AG04449 (cell line): ENCODE measurements at places on chromosomes 2 and 18.

- no peak for DNase-seq
These were observed 180.8 kb downstream of the SLC8A1 start for GRCh38 chr2:40271094-40271493.

DNA sequence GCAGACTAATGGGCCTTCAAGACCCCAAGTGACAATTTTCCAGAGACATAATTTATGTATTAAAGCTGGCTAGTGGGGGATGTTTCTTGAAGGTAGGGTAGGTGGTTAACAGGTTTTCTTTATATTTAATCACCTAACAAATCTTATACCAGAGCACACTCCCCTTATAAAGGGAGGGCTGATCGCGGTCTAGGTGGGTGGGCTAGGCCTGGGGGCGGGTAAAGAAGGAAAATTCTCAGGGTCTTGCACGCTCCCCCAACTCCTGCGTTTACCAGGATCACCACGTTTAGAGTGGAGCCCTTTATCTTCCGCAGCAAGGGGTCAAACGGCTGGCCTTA, 19.9 kb upstream of the CXXC1 start:
- no peak for DNase-seq

DNA sequence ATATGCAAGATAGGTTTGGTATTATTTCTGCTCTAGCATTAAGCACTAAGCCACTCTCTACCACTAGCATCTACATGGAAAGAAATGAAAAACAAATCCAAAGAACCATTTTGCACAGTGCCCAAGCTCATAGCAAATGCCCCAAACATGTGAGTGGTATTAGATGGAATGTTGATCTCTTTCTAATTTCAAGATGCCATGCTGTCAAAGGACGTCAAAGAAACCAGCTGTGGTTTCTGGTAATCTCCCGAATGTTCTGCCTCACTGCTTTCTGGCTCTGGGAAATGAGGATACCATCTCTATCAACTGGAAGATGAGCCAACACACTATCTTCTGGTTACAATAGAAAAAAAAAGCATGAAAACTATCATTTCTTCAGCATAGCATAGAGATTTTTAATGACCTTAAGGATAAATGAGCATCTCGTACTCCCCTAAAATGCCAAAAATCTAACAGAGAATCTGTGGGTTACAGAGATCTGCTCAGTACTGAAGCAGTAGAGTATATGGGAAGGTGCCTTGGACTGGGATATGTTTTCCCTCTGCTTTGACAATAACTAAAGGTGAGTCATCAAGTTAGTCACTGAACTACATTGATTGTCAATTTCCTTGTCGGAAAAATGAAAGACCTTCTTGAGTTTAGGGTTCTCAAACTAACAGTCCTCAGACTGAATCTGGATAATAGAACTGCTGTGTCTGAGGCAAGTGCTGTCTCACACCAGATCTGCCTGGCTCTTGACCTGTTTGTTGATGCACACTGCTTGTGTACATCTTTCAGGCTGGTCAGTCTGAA, 244.8 kb upstream of the NCKAP5 start:
- DNase-seq, result no peak

GRCh38 chr18:6876641-6877041, 147.1 kb downstream of the ARHGAP28 start:
- no peak for DNase-seq

GRCh38 chr2:207129821-207130220, 35.9 kb downstream of the KLF7 start:
- DNase-seq, result no peak

GRCh38 chr2:72148003-72148836, 558 bp upstream of the CYP26B1 start:
- no peak for DNase-seq

- DNase-seq, result no peak
These were observed 35.8 kb downstream of the METTL4 start for GRCh38 chr18:2535419-2535910.

DNA sequence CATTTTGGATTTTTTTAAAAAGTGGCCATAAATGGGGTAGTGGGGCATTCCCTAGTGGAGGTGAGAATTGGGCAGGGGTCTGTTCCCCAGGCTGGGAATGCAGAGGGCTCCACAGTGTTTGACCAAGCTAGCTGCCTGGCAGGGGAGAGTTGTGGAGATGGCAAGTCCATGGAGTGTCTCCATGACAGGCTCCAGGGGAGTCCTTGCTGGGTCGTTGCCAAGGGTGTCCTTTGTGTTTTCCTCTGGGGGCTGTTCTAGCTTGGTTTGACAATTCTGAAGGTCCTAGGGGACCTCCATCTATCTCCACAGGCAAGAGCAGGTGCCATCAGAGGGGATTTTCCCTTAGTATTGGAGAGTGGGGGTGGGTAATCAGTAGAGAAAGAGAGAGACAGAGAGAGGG, 265.3 kb downstream of the DYSF start:
- no peak for DNase-seq

DNA sequence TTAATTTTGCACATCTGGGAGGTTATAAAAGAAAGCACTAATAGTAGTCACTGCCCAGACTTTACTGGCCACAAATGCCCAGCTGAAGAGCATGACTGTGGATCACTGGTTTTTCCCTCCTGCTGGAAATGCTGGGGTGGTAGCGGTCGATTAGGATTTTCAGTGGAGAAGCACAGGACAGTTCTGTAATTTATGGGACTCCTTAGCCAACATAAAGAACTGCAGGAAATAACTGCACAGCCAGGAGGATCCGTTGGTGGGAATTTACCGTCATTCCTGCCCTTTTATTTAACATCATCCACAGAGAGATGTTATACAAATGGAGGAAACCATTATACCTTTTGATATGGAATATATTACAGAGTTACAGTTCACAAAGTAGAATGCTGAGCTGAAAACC, 61.5 kb downstream of the TNFRSF11A start:
- no peak for DNase-seq

GRCh38 chr18:13007248-13007560, 16.0 kb downstream of the CEP192 start:
- no peak for DNase-seq

GRCh38 chr2:95023222-95023597, 2.3 kb upstream of the MAL start:
- no peak for DNase-seq

- peak; percentile 40 for DNase-seq
These were observed 841.0 kb upstream of the PIK3C3 start for GRCh38 chr18:41113885-41114482.

DNA sequence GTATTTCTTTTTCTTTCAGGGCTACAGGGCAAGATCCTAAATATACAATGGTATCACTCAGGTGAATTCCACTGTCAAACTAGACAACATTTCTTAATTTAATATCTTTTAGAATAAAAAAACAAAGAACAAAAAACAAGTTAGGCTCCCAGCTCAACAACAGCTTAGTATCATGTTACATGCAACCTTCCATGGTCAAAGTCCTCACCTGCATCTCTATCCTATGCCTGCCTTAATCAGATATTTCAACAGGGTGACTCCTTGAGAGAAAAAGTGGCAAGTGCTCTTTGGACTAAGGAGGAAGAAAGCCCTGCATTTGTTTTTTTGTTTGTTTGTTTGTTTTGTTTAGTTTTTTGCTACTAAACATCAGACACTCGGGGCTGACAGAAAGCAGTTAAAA, 50.2 kb downstream of the WDFY1 start:
- no peak for DNase-seq

GRCh38 chr2:30221531-30221930, 9.8 kb upstream of the LBH start:
- no peak for DNase-seq

- no peak for DNase-seq
These were observed 192.9 kb upstream of the SMAD2 start for GRCh38 chr18:48123324-48123723.

DNA sequence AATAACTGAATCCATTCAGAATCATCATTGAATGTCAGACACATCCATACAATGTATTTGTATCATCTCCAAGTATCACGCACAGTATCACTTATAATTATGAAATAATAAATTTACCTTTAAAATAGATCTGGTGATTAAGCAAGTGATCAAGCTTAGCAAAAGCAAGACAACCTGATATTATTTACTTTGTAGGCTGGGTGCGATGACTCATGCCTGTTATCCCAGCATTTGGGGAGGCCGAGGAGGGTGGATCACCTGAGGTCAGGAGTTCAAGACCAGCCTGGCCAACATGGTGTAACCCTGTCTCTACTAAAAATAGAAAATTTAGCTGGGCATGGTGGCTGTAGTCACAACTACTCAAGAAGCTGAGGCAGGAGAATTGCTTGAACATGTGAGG, 421.0 kb upstream of the NETO1 start:
- DNase-seq, result no peak

DNA sequence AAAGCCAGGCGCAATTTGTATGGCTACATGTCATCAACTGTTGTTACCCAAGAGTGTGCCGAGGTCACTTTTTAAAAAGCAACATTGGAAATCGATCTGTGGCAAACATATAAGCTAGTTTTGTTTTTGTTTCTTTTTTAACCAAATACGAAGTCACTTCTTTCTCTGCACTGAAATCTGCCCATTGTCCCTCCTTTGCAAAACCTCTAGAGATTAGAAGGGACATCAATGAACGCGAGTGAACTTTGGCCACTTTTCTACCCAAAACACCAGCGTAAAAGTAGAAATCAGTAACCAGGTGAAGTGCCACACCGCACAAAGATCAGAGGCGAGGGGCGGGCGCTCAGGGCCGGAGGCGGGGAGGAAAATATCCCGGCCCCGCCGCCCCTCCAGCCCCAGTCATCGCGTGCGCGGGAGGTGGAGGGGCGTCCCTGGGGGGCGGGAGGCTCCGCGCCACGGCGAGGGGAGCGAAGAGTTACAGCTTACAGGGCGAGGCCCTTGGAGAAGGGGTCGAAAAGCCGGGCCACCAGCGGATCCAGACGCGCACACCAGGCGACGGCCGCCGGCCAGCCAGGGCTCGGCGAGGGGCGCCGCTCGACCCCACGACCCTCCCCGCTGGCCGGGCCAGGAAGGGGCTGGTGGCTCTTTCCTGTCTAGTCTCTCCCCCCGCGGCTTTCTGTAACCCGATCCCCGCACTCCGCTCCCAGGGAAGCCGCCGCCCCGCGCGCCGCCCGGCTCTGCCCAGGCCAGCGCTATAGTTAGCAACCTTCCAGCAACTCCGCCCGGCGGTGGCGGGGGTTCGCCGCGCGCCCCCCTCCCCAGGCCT, 993 bp downstream of the RBMS1 start:
- DNase-seq, result no peak

GRCh38 chr18:59453468-59453961, 94.5 kb upstream of the LMAN1 start:
- DNase-seq, result no peak

DNA sequence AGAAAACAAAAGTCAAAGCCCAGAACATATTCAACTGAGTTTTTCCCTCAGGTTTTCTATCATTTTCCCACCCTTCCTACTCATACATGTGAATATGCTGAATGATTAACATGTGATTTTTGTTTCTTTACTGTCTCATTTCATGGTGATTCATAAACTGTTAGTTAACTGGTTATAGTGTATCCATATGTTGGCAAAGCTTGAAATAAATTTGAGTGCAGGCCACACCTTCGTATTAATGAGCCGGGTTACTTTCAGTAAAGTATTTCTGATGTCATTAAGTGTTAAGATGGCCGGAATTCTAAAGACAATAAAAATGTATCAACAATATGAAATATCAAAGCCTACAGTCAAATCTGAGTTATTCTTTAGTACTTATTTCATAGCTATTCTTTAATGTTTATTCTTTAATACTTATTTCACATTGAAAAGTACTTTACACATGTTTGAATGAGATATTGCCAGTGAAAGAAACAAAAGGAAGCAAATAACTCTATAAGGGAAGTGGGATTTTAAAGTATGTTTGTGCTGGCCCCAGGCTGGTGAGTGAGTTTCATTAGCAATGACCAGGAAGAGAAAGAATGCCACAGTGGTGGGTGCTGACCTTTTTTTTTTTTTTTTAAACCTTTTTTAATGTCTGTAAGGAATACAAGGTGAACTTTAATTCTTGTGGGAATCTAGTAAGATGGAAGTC, 178.6 kb downstream of the NEDD4L start:
- no peak for DNase-seq

DNA sequence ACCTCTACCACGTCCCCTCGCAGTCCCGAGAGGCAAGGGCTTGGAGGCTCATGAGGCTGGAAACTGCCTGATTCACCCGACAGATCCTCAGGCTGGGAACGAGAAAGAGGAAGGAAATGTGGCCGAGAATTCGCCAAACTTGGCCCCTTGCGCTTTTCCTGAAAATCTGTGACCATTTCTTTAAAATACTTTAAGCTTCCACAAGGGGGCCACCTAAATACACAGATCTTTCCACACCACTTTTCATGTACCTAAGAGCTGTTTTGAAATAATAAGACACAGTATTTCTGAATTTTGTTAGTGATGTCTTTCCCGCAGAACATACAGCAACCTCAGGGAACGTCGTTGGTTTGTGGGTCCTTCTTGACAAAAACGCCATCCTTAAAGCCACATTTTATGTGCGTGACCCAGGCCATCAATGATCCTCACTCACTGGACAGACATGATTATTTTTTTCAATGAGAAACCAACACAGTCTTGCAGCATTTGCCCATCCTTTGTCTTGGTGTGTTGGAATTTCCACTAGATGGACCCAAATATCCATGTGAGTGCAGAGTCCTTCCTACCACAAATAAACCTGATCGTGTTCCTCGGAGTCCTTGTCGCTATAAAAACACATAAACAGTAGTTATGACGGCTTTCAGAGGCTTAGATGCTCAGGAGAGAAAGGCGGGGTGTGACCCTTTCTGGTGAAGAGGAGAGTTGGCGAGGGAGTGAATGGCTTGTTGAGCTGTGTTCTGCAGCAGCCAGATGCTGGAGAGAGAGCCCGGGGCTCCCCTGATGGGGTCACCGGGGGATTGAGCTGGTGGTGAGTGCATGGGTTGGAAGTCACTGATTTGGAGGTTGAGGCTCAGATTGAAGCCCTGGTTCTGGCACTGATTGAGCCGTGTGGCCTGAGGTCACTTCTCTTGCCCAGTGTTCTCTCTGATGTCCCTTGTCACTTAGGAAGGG, 25.0 kb downstream of the DCDC2C start:
- DNase-seq, result peak; percentile 14

GRCh38 chr2:57516698-57517340, 529.8 kb upstream of the VRK2 start:
- peak; percentile 5 for DNase-seq

DNA sequence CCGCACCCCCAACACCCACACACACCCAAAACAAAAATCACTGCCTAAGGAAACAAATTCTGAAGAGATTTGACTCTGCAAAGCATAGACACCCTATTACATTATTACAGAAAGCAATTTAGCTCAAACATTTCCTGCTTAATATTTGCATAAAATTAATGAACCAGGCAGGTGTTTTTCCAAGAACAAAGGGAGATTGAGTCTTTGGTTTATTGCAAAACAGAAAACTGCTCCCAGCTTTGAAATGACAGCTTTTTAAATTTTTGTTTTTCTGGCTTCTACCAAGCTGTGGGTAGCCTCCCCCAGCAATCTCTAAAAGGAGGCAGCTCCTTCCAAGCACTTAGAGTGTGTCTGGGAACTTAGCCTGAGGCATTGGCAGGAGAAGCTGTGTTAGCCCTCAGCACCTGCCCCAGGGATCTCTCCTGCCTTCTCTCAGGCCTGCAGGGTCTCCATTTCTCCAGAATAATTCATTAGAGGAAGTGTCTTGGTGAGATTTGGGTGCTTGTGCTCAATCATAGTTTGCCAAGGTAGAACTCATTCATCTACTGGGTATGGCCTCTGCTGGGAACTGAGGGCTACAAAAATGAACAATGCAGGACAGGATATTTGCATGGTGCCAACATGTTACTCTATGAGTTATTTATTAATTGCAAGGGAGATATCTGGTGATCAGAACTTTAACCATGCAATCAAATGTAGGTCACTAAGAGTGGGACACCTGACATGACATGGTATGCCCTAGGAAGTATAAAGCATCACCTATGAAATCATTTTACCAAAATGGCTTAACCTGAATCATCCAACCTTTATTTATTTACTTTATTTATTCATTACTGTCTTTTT, 58.7 kb downstream of the B3GNT2 start:
- DNase-seq, result no peak
